ENCODE measurements at places on chromosomes 6 and 20.

DNA sequence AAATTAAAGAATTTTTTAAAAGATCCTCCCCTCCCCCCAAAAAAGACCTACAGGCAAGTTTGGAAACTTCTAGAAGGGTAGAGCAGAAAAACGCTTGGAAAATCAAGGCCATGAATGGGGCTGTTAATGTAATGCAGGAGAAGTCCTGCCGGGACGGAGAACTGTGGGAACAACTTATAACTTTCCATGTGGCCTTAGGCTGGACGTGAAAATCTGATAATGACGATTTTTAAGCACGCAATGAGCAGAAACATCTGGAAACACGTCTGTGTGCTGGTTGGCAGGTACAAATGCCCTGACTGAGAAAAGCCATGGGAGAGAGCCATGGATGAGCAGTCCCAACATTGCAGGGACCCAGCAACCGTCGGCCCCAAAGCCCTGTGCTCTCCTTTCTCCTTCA is 198.7 kb upstream of the RREB1 start:
- no peak for DNase-seq

- no peak for DNase-seq
Measured at GRCh38 chr6:142482974-142483373, 181.2 kb downstream of the ADGRG6 start.

- no peak for DNase-seq
Measured at GRCh38 chr6:1903780-1904465, 294.2 kb downstream of the FOXC1 start.

- DNase-seq, result no peak
Measured at GRCh38 chr6:90028066-90028778, 134.0 kb downstream of the GJA10 start.

- no peak for DNase-seq
Measured at GRCh38 chr6:158161566-158162254, 6.4 kb downstream of the SERAC1 start.

DNA sequence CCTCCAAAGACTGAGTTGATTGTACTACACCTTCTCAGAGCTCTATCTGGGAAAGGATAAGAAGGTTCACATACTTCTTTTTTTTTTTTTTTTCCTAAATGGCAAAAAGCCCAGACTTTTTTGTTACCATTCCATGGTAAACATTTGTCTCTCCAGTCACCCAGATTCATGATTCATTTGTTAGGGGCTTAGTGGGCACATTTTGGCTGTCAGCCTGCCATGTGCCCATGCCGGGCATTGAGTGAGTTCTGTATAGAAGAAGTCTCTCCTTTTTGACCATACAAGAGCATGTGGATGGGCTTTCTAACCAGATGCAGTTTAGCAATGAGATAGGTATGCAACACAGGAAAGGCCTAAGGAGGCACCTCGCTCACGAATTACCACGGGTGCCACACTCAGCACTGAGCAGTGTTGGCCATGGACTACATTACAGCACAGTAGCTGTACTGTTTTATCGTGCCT is 447.5 kb upstream of the HSF2 start:
- peak; percentile 42 for DNase-seq

DNA sequence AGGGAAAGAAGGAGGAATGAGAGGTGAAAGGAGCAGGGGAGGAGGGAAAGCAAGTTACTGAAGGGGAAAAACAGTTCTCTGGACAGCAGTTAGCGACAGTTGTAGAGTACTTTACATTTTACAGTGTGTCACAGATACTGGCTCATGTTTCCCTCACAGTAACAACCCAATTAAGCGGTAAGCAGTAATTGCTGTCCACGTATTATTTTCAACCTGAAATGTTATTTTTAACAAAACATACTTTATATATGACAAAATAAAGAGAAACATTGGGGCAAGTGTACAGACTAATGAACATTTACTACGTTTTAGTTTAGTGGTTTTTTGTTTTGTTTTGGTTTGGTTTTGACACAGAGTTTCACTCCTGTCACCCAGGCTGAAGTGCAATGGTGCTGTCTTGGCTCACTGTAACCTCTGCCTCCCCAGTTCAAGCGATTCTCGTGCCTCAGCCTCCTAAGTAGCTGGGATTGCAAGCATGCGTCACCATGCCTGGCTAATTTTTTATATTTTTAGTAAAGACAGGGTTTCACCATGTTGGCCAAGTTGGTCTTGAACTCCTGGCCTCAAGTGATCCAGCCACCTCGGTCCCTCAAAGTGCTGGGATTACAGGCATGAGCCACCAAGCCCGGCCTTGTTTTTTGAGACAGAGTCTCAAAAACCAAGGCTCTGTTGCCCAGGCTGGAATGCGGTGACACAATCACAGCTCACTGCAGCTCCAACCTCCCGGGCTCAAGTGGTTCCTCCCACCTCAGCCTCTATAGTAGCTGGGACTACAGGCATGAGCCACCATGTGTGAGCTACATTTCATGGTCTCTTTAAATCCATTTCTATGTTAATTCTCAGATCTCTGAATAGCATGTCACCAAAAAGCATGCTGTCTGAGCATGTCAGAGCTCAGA is 22.6 kb upstream of the BTN3A2 start:
- DNase-seq, result no peak

GRCh38 chr6:135906972-135907465 is 55.5 kb downstream of the PDE7B start:
- no peak for DNase-seq

- peak; percentile 82 for DNase-seq
Measured at GRCh38 chr6:151044465-151045441, 179.3 kb downstream of the MTHFD1L start.

DNA sequence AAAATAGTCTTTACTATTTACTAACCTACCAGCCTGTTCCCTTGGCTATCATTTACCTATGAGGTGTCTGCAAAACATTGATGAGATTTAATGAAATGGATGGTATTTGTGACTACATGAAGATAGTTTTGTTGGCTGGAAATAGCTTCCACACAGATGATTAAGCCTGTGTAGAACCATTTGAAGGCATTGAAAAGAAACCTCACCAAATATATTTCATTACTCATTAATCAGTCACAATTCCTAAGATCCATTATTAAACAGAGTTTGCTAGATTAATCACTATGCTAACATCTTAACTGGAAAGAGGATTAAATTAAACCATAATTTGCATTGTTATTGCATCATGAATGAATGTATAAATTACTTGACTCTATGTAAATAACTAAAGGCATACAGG is 560.3 kb downstream of the BMP2 start:
- DNase-seq, result no peak

- DNase-seq, result no peak
Measured at GRCh38 chr6:1554476-1555310, 55.0 kb upstream of the FOXC1 start.

GRCh38 chr6:166456395-166457156 is 73.8 kb upstream of the MPC1 start:
- no peak for DNase-seq

GRCh38 chr6:119978274-119978889 is 628.8 kb upstream of the MAN1A1 start:
- DNase-seq, result no peak

GRCh38 chr6:3377536-3378397 is 79.1 kb downstream of the SLC22A23 start:
- no peak for DNase-seq

DNA sequence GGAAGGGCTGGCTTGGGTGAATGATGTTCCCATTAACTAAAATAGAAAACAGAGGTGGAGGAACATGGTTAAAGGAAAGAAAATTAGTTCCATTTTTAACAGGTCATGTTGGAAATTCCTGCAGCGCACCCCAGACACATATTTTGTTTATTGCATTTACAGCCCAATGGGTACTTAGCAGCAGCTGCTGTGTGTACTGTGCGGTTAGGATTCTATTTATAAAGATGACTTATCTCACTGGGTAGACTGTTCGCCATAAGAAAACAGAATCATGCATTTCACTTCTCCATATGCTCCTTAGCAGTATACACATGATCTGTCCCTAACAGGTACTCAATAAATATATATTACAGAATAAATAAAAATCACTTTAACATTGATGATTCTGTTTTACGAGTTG is 135.8 kb downstream of the SLC35F1 start:
- DNase-seq, result no peak

- no peak for DNase-seq
Measured at GRCh38 chr6:2839982-2840748, 1.5 kb downstream of the SERPINB1 start.

- DNase-seq, result no peak
Measured at GRCh38 chr6:82904860-82905259, 160.8 kb downstream of the UBE3D start.

DNA sequence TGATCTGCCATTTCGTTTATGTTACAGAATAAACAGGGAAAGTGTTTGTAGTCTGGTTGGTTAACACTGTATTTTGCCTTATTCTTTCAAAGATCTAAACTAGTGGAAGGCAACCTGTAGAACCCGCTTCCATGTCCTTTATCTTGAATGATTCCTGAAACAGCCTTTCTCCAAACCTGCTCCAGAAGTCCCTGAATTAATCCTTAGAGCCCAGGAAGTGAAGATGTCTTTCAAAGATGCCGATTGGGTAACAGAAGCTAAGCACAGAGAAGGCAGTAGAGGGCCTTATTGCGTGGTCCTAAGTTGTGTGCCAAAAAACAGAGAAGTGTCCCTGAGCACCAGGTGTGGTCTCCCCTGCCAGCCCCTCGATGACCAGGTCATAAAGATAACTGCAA is 19.2 kb upstream of the ZSCAN16 start:
- no peak for DNase-seq

- DNase-seq, result no peak
Measured at GRCh38 chr20:36097337-36098151, 57.0 kb upstream of the EPB41L1 start.

DNA sequence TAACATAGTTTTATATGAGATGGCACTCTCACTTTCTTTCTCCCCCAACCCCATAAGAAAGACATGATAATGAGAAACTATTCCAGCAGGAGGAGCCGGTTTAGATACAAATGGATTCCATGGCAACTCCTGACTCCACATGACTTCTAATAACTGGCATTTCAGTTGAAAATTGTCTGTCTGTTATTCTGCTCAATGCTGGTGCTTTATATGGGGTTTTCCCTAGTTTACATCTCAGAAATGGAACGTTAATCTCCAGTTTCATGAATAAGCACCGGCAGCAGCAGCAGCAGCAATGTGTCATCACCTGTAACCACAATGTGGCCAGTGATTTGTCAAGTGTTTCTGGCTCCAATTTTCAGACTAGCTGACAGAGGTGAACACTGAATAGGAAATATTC is 8.0 kb upstream of the SIM1 start:
- no peak for DNase-seq

DNA sequence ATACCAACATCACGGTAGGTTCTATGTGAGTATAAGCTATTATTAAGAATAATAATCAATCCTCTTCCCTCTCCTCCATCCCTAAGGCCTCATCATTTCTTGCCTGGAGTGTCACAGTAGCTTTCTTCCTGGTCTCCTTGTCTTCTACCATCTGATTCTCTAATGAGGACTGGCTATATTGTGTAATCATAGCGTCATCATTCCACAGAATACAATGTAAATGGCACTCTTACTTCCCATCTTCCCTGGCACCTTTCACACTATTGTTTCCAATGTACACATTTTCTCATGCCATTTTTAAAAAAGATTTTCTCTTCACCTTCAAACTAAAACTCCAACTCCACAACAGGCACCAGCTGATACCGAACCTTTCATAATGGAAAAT is 2.2 kb upstream of the BTN3A2 start:
- DNase-seq, result no peak

DNA sequence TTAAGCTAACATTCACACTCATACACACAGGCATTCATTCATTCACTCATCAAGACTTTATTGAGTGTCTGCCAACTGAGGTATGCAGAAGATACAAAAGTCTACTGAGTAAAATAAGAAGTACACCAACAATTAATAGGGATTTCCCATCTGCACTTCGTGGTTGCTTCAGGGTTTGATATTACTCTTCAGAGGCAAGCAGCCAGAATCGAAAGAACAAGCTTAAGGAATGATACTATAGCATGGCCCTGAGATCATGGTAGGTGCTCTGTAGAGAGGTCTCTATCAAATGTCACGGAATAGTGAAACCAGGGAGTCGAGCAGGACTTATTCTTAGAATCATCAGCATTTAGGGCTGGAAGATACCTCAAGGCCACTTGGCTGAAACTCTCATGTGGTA is 135.4 kb downstream of the NRN1 start:
- DNase-seq, result no peak

- DNase-seq, result peak; percentile 78
Measured at GRCh38 chr6:133952815-133953633, at the start of gene TBPL1. TBPL1 (plus strand) TSS chr6:133953224; CDS start chr6:133980126, 26,902 bp downstream.

- DNase-seq, result no peak
Measured at GRCh38 chr6:109315341-109316110, 66.7 kb downstream of the CD164 start.

DNA sequence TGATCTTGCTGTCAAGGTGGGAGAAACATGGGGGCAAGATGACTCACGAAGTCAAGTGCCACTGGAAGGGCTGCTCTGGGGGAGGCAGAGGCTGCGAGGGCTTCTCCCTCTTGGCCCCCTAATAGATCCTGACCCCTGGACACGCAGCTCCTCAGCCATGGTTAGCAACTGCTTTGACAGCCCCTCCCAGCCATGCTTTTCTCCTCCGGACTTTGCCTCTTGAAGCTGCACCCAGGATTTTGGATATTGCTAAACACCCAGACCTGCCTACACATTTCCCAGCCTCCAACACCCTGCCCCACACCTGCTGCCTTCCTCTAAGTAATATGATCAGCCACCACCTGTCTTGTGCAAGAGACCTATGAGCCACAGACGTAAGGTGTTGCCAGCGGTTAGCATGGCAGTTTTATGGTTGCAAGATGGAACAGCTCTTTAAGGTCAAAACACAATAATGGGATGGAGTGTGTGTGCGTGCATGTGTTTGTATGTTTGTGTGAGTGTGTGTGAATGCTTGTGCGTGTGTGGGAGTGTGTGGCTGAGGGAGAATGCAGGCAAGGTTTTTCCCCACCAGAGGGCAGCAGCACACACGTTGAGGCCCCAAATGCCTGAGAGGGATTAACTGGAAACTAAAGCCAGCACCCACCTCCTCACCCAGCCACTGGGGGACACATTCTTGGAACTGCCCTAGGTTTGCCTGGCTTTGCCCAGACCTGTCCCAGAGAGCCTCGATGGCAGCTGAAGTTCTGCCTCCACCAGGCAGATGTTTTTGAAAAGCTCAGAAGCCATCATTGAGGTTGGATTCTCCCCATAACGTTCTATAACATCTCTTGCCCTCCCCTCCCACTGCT is 2.5 kb downstream of the IP6K3 start:
- peak; percentile 58 for DNase-seq

DNA sequence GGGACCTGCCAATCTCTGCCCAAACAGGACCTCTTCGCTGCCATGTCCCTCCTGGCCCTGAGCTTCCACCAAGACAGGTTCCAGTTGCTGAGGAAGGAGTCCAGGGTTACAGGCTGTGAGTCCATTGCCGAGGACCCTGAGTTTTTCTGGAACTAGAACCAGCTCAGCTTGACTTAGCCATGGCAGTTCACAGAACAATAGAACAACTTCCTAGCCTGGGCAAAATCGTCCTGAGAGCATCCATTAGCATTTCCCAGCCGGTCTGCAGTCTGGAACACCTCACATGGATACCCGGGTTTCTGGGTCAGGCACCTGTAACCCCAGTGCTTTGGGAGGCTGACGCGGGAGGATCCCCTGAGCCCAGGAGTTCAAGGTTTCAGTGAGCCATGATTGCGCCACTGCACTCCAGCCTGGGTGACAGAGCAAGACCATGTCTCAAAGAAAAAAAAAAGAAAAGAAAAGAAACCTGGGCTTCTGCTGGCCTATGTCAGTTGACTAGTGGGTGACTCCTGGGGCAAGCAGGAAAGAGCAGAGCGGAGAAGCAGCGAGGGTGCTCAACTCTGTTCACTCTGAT is 90.3 kb downstream of the TCP11 start:
- DNase-seq, result no peak
